Muscle of arm (tissue), 14 donors: ENCODE measurements at places on chromosomes 4 and X. TPM values are rescaled to one million over a fixed set of nuclear protein-coding genes. Genes with fewer than 3 reads are reported as not detected.
A peak's percentile ranks its signal among the peaks of the same experiment; 100 is the strongest.

- no peak for DNase-seq
These were observed 345.5 kb downstream of the GRXCR1 start for GRCh38 chr4:43238008-43238407.

- no peak for DNase-seq
These were observed 32.3 kb downstream of the PRDM8 start for GRCh38 chr4:80229590-80229989.

DNA sequence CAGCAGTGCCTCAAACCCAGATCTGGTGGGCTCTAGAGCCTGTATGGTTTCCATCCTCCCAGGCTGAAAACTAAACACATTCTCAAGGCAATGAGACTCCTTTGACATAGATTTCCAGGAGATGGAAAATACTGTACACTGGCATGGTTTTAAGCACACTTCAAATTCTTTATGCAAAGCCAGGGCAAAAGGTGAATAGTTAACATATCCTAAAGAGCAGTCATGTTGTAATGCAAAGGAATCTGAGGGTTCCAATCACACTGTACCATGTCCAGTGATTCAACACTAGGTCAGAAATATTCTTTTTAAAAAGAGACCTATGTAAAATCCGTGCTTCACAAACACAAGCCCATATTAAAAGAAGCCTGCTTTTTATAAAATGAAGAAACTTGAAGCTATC lies 195.3 kb downstream of the QDPR start:
- no peak for DNase-seq

- DNase-seq: no peak
These were observed 38.0 kb downstream of the PTTG2 start for GRCh38 chr4:37998226-37998625.

DNA sequence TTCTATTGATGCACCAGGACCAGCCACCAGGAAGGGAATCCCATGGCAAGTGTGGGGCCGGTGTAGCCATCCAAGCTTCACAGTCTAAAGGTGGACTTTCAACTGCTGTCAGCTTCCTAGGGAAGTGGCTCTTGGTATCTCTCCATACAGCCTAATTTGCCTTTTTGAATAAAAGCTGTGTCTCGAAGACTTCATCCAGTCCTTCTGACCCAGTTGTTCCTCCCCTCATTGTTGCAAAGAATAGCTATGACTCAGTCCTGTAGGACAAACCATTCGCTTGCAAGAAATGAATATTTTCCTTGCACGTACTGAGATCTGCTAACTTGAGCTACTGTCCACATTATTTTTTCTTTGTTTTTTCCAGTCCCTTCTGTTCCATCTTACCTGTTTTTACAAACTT lies 145.1 kb upstream of the CTSO start:
- no peak for DNase-seq

- DNase-seq: no peak
These were observed 26.1 kb downstream of the PPP2R3B start for GRCh38 chrX:360496-361150.

DNA sequence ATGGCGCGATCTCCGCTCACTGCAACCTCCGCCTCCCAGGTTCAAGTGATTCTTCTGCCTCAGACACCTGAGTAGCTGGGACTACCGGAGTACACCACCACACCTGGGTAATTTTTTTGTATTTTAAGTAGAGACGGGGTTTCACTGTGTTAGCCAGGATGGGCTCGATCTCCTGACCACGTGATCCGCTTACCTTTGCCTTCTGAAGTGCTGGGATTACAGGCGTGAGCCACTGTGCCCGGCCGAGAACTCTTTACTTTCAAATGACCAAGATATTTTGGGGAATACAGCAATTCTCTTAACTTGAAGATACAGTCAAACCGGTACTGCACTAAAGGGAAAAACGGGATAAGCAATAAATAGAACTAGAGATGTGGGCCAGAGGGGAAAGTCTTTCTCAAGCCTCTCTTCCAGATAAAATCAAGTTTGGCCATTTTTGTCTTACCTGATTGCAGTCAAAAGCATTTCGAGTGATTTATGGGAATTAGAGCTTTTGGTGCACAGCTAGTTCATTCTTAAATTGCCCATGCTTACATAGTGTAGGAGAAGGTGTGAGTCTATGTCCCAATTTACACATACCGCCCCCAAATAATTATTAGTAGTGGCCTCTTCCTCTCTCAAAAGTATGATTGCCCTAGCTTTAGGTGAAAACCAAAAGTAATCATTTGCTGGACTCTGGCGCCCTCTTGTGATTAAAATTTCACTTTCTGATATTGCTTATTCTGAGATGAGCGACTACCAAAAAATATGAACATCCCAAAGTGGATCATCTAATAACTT lies 53.2 kb upstream of the ABCG2 start:
- DNase-seq: peak; percentile 73

The ZNF157 gene
- polyA plus RNA-seq: 0.25 TPM

The KLHL2 gene
- not detected for polyA plus RNA-seq
